Activated CD4-positive, alpha-beta T cell treated with anti-CD3 and anti-CD28 coated beads for 4 hours (primary cell): ENCODE measurements at places on chromosomes 4 and X.
A peak's percentile ranks its signal among the peaks of the same experiment; 100 is the strongest.

DNA sequence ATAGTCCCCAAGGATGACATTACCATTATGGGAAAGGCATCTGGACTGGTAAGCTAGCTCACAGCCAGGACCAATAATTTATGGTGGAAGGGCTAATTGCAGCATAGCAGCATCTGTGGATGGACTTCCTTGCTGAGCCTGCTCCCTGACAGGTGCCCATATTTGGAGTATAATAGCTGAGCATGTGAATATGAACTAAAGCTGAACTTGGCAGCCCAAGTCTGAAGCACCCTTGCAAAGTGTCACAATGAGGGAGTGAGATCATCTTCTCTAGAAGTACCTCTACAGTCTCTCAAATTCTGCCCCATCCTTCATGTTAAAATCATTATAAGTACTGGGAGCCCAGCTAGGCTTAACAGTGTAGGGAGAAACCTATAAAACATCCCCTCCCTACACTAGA is 128.2 kb upstream of the INPP4B start:
- no peak for DNase-seq

- DNase-seq, result no peak
Observed at GRCh38 chrX:124362072-124362471, 15.7 kb downstream of the SH2D1A start.

GRCh38 chr4:55635741-55636655 is at the start of gene NMU:
TSS of gene NMU (minus strand) at chr4:55636298. CDS start at chr4:55636192, 106 bp downstream.
- peak; percentile 5 for DNase-seq

DNA sequence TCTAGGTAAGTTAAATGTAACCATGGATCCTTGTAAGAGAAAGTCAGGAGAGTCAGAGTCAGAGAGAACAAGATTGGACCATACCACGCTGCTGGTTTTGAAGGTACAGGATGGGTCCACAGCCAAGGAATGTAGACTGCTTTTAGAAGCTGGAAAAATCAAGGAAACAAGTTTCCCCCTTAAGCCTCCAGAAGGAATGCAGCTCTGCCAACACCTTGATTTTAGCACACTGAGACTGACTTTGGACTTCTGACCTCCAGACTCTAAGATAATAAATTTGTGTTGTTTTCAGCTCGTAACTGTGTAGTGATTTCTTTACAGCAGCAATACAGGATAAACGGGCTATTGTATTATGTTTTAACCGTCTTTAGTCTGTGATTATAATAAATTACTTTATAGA is 108.0 kb upstream of the USP38 start:
- no peak for DNase-seq

GRCh38 chr4:6565691-6566390 is 9.1 kb upstream of the MAN2B2 start:
- no peak for DNase-seq

DNA sequence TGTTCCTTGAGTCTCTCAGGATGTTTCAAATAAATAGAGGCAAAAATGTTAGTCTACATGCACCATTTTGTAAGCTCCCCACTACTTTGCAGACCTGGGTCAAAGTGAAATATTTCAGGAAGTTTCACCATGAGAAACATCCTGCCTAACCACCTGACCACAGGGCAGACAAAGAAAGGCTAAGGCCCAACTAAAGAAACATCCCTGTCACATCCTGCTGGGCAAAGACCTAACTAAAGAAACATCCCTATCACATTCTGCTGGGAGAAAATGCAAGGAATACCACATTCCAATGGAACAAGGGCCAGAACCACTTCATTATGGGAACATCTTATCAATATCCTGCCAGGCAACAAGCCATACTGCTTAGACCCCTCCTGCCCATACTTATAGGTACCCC is 1303.4 kb downstream of the TECRL start:
- no peak for DNase-seq

GRCh38 chrX:9942086-9942485 is 25.1 kb upstream of the CLDN34 start:
- peak; percentile 14 for DNase-seq

- DNase-seq, result no peak
Observed at GRCh38 chr4:81666491-81666890, 194.8 kb upstream of the RASGEF1B start.

DNA sequence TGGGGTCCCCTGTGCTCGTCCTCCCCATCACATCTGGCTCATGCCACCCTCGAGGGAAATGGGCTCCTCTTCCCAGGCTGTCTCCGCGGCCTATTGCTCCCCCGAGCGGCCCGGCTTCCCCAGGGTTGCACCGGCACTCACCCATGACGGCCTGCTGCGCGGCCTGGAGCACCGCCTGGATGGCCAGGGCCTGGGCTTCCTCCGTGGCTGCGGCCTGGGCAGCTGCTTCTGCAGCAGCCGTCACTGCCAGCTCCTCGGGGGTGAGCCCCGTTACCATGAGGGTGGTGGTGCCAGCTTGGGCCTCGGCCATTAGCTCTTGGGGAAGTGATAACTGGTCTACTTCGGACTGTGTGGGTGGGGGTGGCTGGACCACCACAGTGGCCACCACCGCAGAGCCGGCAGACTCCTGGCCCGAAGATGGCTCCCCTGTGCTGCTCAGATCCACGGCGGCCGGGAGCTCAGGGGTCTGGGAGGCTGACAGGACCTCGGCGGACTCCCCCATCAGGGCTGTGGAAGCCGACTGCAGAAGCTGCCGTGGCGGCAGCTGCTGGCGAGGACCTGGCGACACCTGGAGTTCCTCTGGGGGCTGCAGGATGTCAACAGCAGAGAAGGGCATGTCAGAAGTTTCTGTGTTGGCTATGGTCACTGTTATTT is 8.1 kb upstream of the RENBP start:
- no peak for DNase-seq

- DNase-seq, result no peak
Observed at GRCh38 chr4:663046-663437, 11.0 kb downstream of the ATP5ME start.

DNA sequence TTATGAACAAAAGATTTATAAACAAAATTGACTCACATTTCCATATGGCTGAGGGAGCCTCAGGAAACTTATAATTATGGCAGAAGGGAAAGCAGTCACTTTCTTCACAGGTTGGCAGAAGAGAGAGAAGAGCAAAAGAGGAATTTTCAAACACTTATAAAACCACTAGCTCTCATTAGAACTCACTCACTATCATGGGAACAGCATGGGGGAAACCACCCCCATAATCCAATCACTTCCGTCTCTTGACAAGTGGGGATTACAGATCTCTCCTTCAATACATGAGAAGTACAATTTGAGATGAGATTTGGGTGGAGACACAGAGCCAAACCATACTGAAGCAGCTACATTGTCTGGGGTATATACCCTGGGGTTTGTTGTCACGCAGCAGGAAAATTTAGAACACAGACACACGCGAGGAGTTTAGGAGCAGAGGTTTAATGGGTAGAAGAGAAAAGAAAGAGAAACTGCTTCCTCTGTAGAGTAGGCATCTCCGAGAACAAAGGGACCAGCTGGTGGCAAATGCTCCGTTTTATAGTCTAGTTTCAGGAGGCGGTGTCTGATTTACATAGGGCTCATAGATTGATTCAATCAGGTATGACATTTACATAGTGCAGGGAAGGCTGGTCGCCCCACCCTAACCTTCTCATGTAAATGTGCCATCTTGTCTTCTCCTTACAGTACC is 2277.7 kb upstream of the AGA start:
- no peak for DNase-seq

- no peak for DNase-seq
Observed at GRCh38 chr4:48699475-48699874, 80.6 kb downstream of the FRYL start.

DNA sequence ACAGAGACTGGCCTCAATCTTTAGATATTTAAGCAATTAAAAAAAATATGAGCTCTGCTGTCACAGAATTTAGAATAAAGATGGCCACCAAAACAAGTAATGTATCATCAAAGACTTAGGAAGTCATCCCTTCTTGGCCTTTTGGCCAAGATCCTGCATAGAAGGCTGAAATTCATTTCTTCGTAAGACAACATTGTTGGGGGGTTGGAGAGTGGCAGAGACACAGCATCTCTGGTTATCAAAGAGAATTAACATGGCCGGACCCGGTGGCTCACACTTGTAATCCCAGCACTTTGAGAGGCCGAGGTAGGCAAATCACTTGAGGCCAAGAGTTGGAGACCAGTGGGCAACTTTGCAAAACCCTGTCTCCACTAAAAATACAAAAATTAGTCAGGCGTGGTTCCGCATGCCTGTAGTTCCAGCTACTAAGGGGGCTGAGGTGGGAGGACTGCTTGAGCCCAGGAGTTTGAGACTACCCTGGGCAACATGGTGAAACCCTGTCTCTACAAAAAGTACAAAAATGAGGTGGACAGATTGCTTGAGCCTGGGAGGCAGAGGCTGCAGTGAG is 4.0 kb downstream of the PPM1K start:
- DNase-seq, result no peak

GRCh38 chrX:101749436-101749835 is 89.8 kb upstream of the ARMCX2 start:
- DNase-seq, result no peak

DNA sequence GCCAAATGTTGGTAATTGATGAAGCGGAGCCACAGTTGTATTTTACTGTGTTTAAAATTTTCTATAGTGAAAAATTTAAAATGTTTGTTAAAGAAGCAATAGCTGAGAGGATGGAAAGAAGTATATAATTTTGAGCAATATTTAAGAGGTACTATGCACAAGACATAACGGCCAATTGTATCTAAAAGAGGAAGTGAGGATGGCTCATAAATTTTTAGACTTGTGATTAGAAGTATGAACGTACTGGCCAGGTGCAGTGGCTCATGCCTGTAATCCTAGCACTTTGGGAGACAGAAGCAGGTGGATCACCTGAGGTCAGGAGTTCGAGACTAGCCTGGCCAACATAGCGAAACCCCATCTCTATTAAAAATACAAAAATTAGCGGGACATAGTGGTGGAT is 12.7 kb upstream of the HHIP start:
- DNase-seq, result no peak

GRCh38 chr4:188624370-188624769 is 485.1 kb downstream of the TRIML1 start:
- DNase-seq, result no peak

GRCh38 chr4:125772680-125773079 is 457.9 kb downstream of the FAT4 start:
- DNase-seq, result no peak

- no peak for DNase-seq
Observed at GRCh38 chr4:182449930-182450439, 206.8 kb downstream of the TENM3 start.

DNA sequence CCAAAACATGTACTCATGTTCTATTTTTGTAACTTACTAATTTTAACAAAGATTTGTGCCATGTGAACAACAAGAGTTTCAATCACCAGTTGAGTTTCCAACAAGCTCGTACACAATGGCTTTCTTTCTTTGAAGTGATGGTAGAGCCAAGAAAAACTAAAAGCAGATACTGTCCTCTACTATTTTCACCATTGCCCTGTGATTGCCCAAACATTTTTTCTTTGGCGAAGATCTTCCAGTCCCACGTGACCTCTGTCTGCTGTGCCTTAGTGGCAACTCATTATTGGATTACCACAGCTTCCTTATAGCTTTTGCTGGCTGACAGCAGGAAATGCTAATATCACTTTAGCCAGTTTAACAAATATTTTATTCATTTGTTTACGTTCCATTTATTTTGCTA is 1147.1 kb downstream of the STIM2 start:
- no peak for DNase-seq

DNA sequence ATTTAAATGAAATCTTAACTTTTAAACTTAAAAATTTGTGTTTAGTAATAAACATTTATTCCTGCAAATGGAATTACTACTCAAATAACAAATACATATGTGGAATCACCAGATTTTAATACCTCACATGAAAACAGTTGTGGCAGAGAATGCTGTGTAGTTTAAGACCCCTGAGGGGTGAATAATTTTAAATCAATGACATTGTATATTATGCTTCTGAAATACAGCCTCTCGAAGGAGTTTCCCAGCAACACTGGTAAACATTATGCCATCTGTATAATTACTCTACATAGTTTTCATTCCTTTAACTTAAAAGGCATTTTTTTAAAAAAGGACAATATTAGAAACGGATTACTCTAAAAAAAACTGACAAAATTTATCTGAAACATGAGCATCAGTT is 2313.3 kb downstream of the ARAP2 start:
- no peak for DNase-seq

DNA sequence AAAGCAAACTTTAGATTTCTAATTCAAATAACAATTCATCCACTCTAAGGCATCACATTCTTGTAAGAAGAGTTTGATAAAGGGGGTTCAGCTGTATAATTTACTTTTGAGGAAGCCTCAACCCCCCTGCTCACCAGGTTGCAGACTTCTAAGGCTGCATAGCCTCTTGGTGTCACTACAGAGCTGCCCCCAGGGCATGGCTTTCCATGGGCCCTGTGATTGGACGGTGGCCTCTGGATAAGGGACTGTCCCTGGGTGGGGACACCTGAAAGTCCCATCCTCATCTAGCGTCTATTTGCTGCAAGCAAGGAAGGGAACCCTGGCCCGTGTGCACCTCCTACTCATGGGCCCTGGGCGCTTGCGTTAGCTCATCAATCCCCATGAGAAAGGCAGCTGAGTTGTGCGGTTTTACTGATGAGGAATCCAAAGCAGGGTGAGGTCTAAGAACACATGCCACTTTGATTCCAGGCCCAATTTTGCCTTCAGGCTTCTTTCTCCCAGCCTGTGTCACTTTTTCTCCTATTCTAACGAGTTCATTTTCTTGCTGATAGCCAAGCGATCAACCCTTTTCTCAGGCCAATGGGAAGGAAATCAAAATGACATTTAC is 51.8 kb downstream of the SCML1 start:
- no peak for DNase-seq

GRCh38 chr4:20255251-20255586 is 3.5 kb downstream of the SLIT2 start:
- no peak for DNase-seq

DNA sequence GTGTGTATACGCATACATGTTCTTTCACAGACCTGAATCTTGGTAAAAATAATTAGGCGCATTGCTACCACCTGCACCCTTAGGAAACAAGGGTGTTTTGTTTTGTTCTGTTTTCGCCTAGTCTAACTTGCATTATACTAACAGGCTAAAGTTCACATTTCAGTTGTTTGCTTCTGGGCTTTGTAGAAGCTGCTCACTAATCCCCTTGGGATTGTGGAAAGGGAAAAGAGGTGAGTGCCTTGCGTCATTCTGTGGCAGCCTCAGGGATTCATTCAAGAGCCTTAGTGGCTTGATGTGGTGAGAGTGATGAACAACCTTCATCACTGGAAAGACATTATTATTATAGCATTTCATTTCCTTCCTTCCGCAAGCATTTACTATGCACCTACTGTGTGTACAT is 331.1 kb downstream of the ADGRL3 start:
- no peak for DNase-seq

DNA sequence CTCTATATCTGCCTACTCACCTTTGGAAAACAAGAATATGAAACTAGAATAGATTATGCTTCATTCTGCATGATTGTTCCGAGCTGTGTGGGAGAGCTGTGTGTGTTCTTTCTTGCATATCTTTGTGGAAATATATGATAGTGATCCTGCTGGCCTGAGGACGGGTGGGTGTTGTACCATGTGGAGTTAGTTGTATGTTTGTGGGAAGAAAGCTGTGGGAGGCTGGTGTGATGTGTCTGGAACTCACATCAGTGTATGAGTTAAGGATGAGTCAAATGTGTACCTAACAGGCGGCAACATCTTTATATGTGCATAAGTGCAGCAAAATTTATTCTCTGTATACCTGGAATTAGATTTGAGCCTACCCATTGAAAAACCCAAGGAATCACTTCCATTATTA is 208.1 kb upstream of the ADGRL3 start:
- DNase-seq, result no peak

- DNase-seq, result peak; percentile 7
Observed at GRCh38 chrX:124211312-124211942, 121.0 kb upstream of the TEX13D start.

GRCh38 chr4:105150503-105150902 is 3.8 kb downstream of the TET2 start:
- no peak for DNase-seq

GRCh38 chr4:101037249-101037648 is 310.1 kb downstream of the PPP3CA start:
- DNase-seq, result no peak
